ENCODE measurements at places on chromosomes 3 and 15.

DNA sequence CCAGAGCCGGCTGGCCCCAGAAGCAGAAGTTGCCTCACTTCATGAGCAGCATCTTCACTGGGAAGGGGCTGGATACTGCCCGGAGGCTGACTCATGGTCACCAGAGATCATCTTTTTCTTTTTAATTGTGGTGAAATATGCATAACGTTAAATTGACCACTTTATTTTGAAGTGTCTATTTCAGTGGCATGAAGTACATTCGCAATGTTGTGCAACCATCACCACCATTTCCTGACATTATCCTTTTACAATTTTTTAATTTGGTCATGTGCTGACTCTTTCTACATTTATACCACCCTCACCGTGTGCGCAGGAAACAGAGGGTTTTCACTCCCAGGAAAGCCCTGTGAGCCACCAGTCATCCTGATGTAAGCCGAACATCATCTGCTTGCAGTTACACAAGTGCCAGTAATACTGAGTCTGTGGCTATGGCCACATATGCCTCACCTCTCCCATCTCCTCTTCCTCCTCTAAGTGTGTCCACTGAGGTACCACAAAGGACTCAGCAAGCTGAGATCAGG is 51.6 kb upstream of the ABHD17C start:
- DNase-seq, result no peak

DNA sequence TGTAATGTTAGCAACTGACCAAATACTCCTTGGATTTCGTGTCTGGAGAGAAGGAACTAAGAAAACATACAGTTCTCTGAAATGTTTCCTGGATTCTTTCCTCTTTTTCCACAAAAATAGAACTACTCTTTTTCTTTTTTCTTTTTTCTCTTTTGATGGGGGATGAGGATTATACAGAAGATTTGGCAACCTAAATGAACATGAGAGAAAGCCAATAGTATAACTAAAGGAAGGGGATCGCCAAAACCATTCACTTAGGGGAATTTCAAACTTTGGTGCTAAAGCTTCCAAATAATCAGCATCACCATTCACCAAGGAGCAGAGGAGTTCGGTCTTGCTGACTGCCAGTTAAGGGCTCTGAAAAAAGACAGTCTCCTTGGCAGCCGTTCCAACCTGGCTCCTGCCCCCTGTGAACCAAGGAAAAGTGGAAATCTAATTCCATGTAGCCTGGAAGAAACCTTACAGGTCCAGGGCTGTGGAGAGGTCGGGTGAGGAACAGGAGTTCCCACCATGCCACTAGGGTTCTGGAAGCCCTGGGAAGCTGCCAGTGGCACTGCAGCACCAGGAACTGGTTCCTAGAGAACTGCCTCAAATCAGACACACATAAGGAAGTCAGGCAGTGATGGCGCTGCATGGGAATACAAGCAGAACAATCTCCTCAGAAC is 176.9 kb downstream of the TNIK start:
- DNase-seq, result no peak

GRCh38 chr15:49148298-49148697 is 7.1 kb downstream of the COPS2 start:
- no peak for DNase-seq

GRCh38 chr3:171384101-171384891 is 75.9 kb downstream of the TNIK start:
- no peak for DNase-seq

DNA sequence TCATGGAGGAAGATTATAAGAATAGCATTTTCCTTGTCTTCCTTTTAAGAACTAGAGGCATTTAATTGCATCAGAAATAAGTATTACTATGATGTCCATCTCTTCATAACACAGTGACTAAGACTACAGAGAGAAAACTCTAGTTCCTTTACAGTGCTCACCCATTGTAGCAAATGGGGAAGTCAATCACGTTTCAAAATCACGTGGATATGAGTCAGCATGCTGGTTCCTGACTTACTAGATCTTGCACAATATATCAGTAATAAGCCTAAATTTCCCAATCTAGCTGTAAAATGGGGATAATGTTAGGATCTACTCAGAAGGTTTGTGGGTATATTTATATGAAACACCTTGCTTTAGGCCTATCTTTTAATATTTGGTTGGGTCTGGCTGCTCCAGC is 254.8 kb upstream of the EOMES start:
- no peak for DNase-seq

GRCh38 chr3:147900851-147901250 is 491.7 kb downstream of the ZIC1 start:
- DNase-seq, result no peak

DNA sequence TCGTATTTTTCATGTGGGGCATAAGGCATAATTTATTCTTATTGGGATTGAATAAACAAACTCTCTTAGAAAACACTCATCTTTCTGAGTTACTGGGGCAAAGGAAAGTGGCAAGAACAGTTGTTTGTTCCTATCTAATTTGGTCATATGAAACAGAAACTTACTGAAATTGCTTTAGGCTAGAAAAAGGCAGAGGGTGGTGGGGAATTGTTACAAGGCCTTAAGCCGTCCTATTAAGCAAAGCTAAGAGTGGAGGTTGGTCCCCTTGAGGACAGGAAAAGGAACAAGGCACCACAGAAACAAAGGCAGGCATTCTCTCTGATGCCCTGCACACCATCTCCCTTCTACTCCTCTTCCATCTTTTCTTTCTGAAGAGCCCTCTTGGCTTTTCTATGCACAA is 830.9 kb downstream of the EDEM1 start:
- no peak for DNase-seq

GRCh38 chr3:119206611-119207511 is 33.5 kb downstream of the UPK1B start:
- no peak for DNase-seq

DNA sequence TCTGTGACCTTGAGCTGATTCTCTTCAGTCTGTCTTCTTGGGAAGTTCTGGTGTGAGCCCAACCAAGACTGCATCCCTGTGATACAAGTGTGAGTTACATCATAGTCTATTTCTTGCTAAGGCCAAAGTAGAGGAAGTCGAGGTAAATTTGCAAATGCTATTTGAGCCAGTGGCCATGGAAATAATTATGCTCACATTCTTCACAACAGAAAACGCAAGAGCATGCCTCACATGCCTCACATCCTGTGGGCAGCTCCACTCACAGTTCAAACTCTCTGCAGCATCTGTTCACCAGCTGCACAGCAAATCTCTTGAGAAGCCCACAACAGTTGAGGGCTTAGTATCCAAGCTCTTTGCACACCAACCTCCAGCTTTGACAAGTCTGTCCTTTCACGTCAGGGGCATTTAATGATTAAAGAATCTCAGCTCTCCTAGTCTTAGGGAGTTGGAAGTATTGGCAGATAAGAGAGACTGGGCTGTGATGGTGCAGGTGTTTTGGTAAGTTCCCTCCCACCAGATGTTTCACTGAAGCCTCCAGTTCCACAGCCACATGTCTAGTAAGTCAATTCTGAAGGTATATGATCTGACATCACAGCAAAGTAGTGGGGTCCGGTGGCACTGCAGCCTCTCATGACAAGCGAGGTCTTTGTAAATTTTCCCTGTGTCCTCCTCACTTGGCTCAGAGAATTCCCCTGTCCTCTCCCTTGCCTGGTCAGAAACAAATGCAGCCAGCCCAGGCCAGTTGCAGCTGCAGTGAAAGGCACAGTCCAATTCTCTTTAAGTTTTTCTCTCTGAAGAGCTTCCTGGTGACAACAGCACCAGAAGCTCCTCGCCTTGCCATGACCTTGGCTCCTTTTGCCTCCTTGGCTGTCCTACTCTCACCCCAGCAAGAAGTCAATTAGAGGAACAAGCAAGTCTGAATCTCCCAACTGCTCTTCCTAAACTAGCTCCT is 166.1 kb downstream of the SSR3 start:
- DNase-seq, result no peak

DNA sequence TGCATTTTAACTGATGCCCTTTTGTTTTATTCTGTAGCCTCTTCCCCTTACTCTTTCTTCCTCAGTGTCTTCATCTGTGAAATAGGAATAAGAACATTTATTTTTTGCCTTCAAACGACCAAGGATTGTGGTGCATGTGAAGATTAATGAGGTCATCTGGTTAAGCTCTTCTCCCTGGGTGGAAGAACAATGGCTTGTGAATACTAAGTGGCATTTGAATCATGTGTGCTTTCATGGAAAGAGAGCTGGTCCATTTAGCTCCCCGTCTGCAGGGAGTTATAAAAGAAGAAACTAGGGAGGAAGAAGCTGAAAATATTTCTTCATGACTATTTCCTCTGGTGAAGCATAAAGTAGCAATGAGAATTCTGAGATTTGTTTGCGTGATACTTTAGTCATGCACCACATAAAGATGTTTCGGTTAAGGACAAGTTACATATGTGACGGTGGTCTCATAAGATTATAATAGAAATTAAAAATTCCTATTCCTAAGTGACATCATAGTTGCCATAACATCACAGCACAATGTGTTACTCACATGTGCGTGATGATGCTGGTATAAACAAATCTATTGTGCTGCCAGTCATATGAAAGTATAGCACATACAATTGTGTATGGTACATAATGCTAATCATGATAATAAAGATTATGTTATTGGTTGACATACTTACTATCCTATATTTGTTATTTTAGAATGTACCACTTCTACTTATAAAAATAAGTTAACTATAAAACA is 374.3 kb downstream of the RBMS3 start:
- DNase-seq, result no peak

GRCh38 chr3:106729481-106729880 is 647.8 kb upstream of the CCDC54 start:
- no peak for DNase-seq

DNA sequence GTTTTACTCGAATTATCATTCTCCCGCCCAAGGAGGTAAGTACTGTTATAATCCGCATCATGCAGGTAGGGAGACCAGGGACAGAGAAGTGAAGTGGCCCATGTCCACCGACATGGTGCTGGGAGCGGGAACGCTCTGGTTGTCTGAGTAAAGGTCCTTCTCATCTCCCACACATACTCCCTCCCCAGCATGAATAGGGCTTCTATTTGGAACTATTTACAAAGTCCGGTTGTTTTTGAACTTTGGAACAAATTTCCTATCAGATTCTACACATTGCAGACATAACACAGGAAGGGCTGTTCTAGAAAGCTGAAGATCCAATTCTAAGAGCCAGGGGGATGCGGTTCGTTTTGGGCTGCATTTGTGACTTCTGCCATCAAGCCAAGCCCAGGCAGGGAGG is 94.8 kb upstream of the TLE3 start:
- no peak for DNase-seq

DNA sequence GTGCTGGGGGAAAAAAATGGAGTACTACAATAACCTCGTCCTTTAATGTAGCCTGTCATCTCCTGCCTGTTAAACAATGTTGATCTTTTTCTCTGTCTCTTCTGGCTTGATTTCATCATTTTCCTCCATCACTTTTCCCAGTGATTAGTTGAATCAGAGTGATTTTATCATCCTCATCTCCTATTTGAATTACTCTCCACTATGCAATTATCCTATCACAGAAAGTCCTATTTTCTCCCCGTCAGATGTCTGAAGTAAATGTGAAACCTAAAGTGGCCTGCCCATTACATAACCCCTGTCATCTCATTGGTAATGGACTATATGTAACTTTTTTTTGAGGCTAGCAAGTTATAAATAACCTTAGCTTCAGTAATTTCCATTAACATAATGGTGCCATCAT is 201.8 kb downstream of the CACNA2D3 start:
- DNase-seq, result no peak

Measured in 8988T (cell line).